ENCODE measurements at places on chromosomes 7 and 10.
A peak's percentile ranks its signal among the peaks of the same experiment; 100 is the strongest.

GRCh38 chr10:111137587-111137986 lies 60.8 kb downstream of the ADRA2A start:
- DNase-seq, result no peak

DNA sequence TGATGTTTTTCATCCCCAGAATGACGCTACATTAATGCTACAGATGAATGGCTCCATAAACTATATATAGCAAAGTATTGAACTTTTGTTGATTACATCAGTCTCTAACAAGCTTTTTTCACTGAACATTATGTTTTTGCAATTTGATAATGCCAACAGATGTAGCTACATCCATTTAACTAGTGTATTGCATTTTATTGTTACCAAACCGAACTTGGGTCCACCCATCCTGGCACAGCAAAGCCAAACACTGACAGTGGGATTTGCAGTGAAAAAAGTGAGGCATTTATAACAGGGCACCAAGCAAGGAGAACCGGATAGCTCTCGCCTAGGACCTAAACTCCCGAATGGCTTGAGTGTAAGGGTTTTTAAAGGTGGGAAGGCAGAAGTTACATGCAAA lies 182.8 kb upstream of the TNS3 start:
- DNase-seq, result no peak

- no peak for DNase-seq
Observed at GRCh38 chr7:25731068-25731845, 420.7 kb upstream of the NFE2L3 start.

DNA sequence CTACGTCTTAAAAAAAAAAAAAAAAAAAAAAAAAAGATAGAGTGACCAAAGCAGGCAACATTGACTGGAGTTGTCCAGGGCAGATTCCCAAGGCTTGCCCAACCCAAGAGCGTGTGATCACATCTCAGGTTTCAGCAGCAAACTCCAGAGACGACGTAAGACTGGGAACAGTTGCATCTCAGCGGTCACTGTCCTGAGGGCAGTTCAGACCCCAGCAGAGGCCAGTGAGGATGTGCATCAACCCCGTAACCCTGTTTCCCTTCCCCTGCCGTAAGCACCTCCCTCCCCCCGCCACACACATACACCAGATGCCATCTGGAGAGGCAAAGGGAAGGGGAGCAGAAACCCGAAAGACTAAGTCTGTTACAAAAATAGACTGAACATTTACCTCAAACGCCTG lies 19.3 kb upstream of the TOMM7 start:
- no peak for DNase-seq

- DNase-seq, result no peak
Observed at GRCh38 chr7:85719981-85720953, 533.4 kb upstream of the SEMA3D start.

- no peak for DNase-seq
Observed at GRCh38 chr7:27872356-27873275, 132.7 kb downstream of the TAX1BP1 start.

GRCh38 chr7:8436965-8437364 lies 3.6 kb downstream of the NXPH1 start:
- DNase-seq, result peak; percentile 19

DNA sequence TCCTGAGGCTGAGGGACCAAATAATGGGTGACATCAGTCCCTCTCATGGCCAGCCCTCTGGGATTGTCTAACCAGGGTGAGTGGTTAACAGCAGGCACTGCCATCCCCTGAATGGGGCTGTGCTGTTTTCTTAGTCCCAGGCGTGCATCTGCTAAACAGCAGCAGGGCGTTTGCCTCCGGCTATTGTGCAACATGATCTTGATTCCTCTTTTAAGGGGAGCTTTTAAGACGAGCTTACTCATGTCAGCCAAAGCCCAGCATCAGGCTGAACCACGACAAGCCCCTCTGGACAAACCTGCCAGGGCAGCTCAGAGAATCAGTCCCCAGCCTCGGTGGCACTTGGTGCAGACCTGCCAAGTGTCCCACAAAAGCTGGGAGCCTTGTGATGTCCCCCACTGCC lies 16.2 kb upstream of the IGFBP3 start:
- peak; percentile 32 for DNase-seq

- DNase-seq, result no peak
Observed at GRCh38 chr10:69890065-69890847, 88.5 kb downstream of the COL13A1 start.

DNA sequence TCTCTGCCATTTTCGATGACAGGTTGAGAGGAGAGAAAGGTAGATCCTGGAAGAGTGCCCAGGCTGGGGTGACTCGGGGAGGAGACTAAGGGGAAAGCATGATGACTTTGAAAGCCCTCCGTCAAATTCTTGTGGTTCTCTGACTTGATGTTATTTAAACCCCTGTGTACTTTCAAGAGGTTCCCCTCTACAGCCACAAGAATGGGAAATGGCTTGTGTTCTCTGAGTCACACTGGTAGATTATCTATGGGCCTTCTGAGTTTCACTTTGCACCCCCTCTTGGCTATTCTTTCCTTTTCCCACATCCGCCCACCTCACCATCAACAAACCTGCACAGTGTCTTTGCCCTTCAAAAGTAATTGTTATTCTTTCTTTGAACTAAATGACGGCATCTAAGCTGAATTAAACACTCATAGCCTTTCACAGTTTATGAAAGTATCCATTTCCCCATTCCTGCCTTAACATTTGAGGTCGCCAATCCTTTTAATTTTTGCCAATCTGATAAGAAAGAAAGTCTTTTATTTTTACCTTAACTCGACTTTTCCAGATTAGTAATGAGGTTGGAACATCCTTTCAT lies 24.1 kb downstream of the PRF1 start:
- peak; percentile 51 for DNase-seq

DNA sequence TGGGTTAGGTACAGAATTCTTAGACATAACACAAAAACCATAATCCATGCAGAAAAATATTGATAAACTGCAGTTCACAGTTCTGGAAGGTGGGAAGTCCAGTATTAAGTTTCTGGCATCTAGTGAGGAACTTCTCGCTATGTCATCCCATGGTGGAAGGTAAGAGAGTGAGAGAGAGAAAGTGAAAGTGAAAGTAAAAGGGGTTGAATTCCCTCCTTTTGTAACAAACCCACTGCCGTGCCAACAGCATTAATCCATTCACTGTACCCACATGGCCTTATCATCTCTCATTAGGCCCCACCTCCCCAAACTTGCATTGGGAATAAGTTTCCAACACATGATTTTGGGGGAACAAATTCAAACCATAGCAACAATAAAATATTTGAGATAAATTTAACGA lies 17.1 kb downstream of the ZNF485 start:
- DNase-seq, result no peak

DNA sequence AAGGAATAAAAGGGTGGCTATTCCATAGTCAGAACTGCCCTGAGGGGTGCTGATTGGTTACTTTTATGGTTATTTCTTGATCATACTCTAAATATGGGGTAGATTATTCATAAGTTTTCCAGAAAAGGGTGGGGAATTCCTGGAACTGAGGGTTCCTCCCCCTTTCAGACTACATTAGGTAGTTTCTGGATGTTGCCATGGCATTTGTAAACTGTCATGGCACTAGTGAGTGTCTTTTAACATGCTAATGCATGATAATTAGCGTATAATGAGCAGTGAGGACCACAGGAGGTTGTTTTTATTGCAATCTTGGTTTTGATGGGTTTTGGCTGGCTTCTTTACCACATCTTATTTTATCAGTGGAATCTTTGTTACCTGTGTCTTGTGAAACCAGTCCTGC lies 26.5 kb upstream of the POT1 start:
- no peak for DNase-seq

- no peak for DNase-seq
Observed at GRCh38 chr7:26850193-26850651, 14.2 kb downstream of the SKAP2 start.

DNA sequence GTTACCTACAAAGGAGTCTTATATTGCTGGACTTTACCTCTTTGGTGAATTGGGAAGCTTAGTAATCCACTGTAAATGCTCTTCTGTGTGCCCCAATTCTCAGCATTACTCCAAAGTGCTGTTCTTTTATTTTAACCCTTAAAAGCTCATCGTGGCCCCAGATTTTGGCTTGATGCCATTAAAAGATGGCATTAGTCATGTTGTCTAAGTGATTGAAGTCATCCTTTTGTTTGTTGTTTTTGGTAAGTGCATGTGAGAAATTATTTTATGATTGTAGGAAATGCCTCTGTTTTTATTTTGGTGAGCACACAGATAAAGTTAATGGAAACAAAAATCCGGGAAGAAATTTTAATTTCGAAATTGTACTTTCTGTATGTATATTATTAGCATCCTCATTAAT lies 82.5 kb upstream of the GATA3 start:
- DNase-seq, result no peak

- DNase-seq, result no peak
Observed at GRCh38 chr7:157687158-157687557, 350.4 kb downstream of the DNAJB6 start.

DNA sequence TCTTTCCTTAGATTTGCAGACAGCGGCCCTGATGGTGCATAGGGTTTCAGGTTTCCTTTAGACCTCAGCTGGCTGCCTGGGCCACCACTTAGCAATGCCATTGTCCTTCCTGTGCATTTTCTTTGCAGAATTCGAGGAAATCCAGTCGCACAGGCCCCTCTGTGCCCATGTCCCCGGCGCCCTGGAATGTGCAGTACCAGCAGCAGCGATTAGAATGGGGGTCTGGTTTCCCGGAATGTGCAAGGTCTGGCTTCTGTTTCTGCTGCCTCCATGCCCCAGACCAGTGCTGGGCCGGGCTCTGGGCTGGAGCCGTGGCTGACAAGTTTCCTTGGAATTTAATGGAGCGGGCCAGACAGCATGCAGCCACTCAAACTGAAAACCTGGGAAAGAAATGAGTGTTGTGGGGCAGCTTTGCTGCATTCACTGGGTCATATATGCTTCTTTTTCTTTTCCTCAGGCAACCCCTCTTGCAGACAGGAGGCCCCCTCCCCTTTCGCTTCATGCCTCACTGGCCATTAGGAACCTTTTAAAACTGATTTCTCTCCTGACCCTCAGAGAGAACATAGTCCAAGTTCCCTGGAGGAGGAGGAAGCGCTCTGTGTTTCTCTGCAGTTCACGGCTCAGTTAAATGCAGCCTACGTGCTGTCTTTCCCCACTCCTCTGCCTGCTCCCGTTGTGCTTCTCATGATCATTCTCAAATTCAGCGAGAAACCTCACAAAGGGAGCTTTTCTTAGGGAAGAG lies 14.4 kb downstream of the HTRA1 start:
- no peak for DNase-seq

- no peak for DNase-seq
Observed at GRCh38 chr10:56561336-56561735, 200.3 kb upstream of the ZWINT start.

DNA sequence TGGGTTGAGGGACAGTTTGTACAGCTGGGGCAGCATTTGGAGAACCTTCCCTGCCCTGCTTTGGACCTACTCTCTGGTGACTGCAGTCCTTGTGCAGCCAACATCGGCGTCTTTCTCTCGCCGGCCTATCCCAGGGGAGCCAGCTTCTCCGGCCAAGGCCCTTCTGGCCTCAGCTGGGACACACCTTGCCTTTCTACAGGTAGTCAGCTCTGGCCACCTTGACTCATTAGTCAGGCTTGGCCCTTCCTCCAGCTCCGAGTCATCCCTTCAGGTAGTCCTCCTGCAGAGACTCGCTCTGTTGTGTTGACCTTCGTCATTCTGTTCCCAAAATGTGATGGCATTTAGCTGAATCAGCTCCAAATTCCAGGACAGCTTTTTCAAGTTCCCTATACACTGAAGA lies 145.0 kb upstream of the CHST15 start:
- no peak for DNase-seq

GRCh38 chr10:68251151-68251550 lies 19.2 kb upstream of the ATOH7 start:
- DNase-seq, result no peak

DNA sequence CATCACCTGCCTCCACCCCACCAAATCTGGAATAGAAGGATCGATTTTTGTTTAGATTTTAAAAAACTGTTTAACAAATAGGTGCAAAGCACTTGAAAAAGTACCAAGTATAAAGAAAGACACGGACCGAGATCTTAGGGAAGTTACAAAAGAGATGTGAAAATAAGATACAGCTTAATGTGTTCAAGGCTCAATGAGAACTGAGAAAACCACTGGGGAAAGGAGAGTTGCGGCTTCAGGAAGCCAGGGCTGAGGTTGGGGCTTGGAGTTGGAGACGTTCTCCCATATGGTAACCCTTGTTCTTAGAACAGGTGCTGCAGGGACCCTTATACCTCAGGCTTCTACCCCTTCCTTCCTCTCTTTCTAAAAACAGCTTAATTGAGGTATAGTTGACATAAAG lies 140.2 kb downstream of the FANK1 start:
- DNase-seq, result no peak

GRCh38 chr10:124691421-124692099 lies 52.6 kb downstream of the FAM53B start:
- DNase-seq, result no peak

Measured in Kasumi-1 (cell line).